Erythroblast (primary cell): ENCODE measurements at places on chromosomes 1 and 21.

DNA sequence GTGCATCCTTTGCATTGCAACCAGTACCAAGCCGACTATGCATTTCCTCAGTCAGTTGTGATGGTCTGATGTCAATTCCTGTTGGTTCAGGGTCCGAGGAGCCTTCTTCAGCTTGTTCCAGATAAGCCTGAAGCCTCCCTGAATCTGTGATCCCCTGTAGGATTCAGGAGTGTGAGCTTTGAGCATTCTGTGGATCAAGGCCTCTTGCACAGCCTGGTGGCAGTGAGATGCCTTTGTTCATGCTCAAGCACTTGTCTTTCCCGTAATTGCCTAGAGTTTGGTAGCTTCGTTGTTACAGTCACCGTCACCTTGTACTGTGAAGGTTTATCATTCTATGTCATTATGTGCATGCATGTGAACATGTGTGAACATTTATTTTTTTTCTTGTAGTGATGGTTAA lies 103.5 kb downstream of the PBX1 start:
- DNase-seq: no peak

DNA sequence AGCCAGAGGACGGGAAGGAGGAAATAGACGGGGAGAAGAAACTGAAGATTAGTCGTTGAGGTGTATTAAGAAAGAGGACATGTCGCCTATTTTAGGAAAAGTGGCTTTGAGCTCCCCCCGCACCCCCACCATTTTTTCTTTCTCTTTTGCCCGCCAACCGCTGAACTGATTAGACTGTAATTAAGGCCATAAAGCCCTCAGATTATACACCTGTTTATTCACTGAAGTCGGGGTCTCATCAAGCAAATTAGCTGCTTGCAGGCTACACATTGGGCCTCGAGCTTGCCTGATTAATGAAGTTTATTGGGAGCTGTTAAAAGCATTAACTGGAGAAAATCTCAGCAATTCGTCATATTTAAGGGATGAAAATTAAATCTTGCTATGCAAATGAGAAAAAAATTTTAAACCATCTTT lies 119.4 kb upstream of the RRP15 start:
- no peak for DNase-seq

DNA sequence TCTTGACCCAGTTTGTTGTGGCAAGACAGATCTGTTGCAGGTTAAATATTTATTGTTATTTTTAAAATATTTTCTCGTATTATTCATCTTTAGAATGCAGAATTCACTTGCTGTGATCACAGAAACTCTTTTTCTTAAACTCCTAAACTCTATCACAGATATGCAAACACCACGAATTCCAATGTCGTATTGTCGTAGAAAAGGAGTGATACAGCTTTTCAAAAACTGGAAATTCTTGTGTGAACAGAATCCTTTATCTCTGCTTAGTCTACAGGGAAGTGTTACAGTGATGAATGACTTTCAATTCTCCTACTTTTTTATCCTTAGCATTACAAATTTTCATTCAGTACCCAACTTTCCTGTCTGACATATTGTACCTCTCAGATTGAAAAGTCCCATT lies 1329.5 kb upstream of the B3GALT2 start:
- DNase-seq: no peak

DNA sequence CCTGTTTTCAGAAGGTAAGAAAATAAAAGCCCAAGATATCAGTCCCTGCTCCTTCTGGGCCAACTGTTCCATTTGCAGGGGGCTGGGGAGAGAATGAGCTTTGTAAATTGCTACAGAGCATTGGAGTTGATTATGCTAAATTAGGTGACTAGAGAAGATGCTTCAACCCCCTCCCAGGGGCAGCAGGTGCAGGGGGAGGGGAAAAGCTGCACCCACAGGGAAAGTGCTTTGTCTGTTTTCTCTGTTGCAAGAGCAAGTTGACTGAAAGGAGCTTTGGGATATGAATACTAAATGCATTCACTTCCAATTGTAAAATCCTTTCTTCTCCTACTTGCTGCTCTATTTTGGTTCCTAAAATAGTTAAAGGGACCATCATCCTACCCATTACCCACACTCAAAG lies 16.5 kb upstream of the PIGM start:
- DNase-seq: no peak

- no peak for DNase-seq
Measured at GRCh38 chr1:175848329-175848728, 104.9 kb upstream of the TNR start.
